Thyroid gland (tissue), 4 donors: ENCODE measurements at places on chromosomes 3 and 15.

DNA sequence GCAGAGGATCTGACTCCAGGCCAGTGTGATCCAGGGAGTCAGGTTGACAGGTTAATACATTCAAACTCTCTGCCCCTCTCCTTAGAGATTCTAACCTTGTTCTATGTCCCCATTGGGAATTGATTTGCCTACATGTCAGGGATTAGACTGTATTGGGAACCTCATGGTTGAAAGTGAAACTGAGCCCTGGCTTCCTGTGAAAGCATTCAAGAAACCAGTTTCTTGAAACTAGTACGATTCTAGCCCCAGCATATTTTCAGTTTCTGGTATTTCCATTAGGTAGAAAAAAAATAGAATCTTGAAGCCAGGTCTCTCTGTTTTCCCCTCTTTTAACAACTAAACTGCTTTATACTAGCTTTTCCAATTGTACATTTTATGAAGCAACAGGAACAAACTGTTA is 140.4 kb upstream of the ABI3BP start:
- no peaks in the 10 kb centered on the region for H3K4me1 ChIP-seq
- H3K36me3 ChIP-seq: no peaks in the 10 kb centered on the region
- no peak overlapping the region for H3K27ac ChIP-seq
- H3K4me3 ChIP-seq: no peak overlapping the region

DNA sequence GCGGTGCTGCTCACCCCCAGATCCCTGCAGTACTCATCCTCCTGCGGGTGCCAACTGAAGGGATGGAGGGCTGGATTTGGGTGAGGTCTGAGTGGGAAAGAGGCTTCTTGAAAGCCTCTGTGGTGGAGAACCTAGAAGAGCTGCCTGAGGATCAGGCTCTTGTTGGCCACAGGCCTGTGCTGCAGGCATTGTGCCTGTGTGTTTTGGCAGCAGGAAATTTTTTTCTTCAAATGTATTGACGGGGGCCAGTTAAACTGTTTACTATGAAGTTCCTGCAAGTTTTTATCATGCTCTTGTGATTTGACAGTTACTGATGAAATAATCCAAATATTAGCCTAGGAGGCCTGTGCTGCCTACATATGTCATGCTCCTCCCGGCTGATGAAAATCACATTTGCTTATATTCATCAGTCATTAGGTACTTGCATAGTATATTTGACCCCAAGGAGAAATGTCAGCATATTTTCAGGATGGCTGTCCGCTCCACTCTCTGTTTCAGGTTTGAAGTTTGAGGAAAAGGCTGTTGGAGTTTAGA is 103.1 kb downstream of the THSD4 start:
- H3K27ac ChIP-seq: no peak overlapping the region
- no peaks in the 10 kb centered on the region for H3K27me3 ChIP-seq
- H3K4me3 ChIP-seq: no peak overlapping the region
- no peaks in the 10 kb centered on the region for H3K36me3 ChIP-seq
- no peak for DNase-seq

DNA sequence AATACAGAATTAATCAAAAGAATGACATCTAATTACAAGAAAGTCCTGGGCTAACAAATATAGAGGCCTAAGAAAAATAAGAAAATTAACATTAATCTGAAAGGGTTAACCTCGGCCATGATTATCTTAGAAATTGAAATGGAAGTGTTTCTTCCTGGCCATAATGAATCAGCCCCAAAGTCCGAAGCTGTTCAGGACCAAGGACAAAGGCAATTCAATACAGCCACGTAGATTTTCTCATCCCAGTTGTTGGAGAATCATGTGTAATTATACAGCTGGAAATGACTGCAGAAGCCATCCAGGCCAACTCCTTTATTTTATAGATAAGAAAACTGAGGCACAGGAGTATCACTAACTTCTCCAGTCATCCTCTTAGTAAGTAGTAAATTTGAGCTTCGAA is 38.0 kb upstream of the GBE1 start:
- H3K27ac ChIP-seq: no peak overlapping the region
- H3K27me3 ChIP-seq: no peaks in the 10 kb centered on the region
- no peaks in the 10 kb centered on the region for H3K36me3 ChIP-seq
- no peaks in the 10 kb centered on the region for H3K4me1 ChIP-seq
- DNase-seq: no peak
- H3K4me3 ChIP-seq: no peak overlapping the region

DNA sequence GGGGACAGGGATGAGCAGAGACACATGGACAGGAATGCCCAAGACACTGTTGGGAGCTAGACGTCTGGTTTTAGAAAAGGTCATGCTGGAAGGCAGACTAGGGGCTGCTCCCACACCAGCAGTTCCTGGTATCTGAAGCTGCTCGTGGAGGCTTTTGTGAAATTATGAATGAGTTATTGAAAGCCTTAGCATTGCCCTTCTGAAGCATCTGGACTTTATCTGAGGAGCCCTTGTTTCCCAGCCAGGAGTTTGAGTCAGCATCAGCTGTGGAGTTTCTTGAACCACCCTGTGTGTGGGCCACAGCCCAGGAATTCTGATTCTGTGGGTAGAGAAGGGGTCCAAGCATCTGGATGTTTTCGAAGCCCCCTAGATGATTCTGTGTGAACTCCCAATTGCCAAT is 258.7 kb downstream of the SLCO3A1 start:
- H3K4me3 ChIP-seq: no peak overlapping the region
- no peak for DNase-seq
- peaks cover 11% of the 10 kb centered on the region for H3K4me1 ChIP-seq
- no peaks in the 10 kb centered on the region for H3K27me3 ChIP-seq
- H3K27ac ChIP-seq: no peak overlapping the region

DNA sequence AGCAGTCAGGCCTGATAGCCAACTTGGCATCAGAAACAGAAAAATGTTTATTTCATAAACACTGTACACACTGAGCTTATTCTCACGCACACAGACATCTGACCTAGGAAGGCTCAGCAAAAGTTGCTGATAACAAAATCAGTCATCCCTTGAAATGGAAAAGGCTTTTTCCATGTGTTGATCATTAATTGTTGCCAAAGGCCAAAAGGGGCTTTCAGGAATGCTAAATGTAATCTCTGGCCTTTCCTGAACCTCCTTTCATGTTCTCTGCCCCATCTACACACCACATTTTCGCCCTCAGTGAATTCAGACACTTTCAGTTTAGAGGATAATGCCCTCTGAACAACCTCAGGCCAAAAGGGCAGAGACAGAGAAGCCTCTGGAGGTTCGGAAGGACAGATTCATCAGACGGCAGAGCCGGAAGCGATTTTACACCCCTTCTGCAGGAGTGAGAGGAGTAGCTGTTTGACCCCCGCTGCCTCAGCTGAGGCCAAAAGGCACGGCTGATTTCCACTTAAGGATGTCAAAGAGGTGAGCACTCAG is 14.5 kb downstream of the RTP4 start:
- H3K27me3 ChIP-seq: no peaks in the 10 kb centered on the region
- no peaks in the 10 kb centered on the region for H3K36me3 ChIP-seq
- no peak for DNase-seq

- no peaks in the 10 kb centered on the region for H3K27me3 ChIP-seq
- no peaks in the 10 kb centered on the region for H3K4me1 ChIP-seq
- H3K36me3 ChIP-seq: no peaks in the 10 kb centered on the region
- H3K4me3 ChIP-seq: no peak overlapping the region
- DNase-seq: no peak
These were observed 225.2 kb upstream of the RGMA start for GRCh38 chr15:93314245-93314644.

DNA sequence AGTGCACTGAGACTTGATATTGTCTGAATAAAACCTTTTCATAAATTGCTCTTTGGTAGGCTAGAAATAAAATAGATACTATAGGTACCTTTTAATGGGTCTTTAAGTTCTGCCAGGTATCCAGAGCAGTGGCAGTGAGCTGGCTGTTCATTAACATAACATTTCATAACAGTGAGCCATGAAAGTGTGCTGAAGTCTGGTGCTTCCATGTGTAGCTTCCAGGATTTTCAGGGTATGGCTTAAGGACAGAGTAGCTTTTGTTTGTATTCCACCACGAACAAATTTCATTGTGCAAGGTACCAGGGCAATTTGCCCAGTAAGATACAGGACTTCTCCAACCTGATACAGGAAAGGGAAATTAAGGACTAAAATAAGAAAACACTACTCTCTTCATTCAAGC is 124.7 kb upstream of the NANOGP8 start:
- no peak overlapping the region for H3K27ac ChIP-seq
- no peak for DNase-seq
- H3K4me3 ChIP-seq: no peak overlapping the region
- H3K36me3 ChIP-seq: no peaks in the 10 kb centered on the region
- no peaks in the 10 kb centered on the region for H3K27me3 ChIP-seq

DNA sequence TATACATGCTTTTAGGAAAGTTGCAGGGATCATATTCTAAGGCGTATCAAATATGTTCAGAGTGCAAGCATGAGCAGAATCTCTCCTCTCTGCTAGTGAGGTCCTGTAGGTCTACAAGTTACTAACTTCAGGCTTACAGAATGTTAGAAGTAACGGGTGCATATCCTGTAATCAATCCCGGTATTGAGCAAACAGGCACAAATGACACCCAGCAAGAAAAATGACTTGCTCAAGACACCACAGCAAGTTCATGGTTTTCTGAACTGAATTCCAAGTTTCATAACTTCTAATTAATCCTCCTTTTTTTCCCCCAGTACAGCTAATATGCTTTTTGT is 353.9 kb upstream of the TPRG1 start:
- no peaks in the 10 kb centered on the region for H3K4me1 ChIP-seq
- no peak overlapping the region for H3K4me3 ChIP-seq

GRCh38 chr3:101281521-101282030 is 38.8 kb downstream of the IMPG2 start:
- DNase-seq: no peak
- H3K4me3 ChIP-seq: no peak overlapping the region
- no peaks in the 10 kb centered on the region for H3K36me3 ChIP-seq
- H3K27me3 ChIP-seq: no peaks in the 10 kb centered on the region

GRCh38 chr3:147311716-147312115 is 94.6 kb downstream of the ZIC4 start:
- no peaks in the 10 kb centered on the region for H3K4me1 ChIP-seq
- no peak overlapping the region for H3K27ac ChIP-seq
- no peak for DNase-seq
- no peaks in the 10 kb centered on the region for H3K36me3 ChIP-seq
- no peak overlapping the region for H3K4me3 ChIP-seq
- no peaks in the 10 kb centered on the region for H3K27me3 ChIP-seq

DNA sequence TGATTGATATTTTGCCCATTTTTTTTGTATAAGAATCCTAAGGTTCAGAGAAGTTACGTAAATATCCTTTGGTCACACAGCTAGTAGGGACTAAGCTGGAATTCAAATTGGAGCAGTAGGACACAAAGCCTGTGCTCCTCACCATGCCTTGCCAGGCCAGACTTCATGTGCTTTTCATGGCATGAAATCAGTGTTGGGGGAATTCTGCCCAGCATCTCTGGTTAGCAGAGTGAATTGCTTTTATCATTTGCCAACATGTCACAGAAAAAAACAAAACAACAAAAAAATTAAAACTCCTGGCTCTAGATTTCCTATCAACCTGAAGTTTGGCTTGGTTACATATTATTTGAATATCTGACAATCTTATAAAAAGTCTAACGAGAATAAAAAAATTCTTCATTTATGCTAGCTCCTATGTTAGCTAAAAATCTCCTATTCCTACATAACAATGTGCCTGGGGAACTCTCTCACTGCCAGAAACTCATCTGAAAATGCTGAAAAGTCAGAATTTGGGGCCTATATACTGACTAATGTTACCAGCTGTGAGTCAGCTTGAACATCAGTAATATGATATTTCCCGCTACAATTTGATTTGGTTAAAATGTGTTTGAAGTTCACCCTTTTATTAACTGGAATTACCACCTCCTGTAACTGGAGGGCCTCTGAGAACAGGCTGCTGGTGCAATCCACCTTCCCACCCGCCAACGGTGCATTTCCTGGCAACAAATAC is 141.7 kb downstream of the TIGIT start:
- no peak for DNase-seq
- H3K4me1 ChIP-seq: peaks cover 6% of the 10 kb centered on the region
- H3K4me3 ChIP-seq: no peak overlapping the region
- H3K27ac ChIP-seq: no peak overlapping the region
- H3K36me3 ChIP-seq: no peaks in the 10 kb centered on the region

DNA sequence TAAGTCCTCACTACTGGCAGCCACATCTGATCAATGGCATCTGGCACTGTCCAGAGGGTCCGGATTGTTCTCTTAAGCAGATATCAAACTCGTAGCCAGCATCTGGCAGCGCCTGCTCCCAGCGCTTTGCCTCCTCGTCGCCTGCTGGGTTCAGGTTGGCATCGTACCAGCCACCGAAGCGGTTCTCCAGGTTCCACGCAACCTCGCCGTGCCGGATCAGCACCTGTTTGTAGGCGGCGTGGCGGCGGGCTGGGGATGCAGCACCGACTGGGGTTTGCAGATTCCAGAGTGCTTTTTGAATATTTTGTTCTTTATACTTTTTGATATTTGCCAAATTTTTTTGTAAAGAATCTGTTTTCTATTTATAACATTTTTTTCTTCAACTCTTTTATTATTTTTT is 111.6 kb downstream of the NR2F2 start:
- H3K27ac ChIP-seq: no peak overlapping the region
- H3K4me3 ChIP-seq: no peak overlapping the region
- H3K27me3 ChIP-seq: no peaks in the 10 kb centered on the region
- no peak for DNase-seq

DNA sequence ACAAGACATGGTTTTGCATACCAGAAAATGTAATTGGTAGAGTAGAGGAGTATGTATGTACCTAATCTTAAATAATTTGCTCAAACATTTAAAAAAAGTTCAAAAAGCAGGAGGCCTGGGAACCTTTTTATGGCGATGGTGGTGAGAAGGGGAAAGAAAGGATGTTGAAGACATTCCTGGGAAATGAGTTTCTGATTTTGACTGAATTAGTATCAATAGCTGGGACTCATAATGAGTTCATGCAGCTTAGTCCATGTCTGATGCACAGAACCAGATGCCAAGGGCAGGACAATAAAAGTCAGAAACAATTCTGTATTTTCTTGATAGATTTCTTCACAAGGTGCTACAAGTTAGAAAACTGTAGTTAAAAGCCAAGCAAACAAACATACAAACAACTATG is 395.3 kb downstream of the GAP43 start:
- no peaks in the 10 kb centered on the region for H3K36me3 ChIP-seq
- no peaks in the 10 kb centered on the region for H3K27me3 ChIP-seq
- H3K4me1 ChIP-seq: no peaks in the 10 kb centered on the region
- H3K4me3 ChIP-seq: no peak overlapping the region
- H3K27ac ChIP-seq: no peak overlapping the region

GRCh38 chr15:36884936-36885635 is 215.3 kb downstream of the MEIS2 start:
- no peak for DNase-seq
- H3K4me1 ChIP-seq: peaks cover 27% of the 10 kb centered on the region
- H3K27ac ChIP-seq: no peak overlapping the region
- no peaks in the 10 kb centered on the region for H3K36me3 ChIP-seq
